Midbrain (tissue), 1 donor: ENCODE measurements at places on chromosomes 1 and 21.

DNA sequence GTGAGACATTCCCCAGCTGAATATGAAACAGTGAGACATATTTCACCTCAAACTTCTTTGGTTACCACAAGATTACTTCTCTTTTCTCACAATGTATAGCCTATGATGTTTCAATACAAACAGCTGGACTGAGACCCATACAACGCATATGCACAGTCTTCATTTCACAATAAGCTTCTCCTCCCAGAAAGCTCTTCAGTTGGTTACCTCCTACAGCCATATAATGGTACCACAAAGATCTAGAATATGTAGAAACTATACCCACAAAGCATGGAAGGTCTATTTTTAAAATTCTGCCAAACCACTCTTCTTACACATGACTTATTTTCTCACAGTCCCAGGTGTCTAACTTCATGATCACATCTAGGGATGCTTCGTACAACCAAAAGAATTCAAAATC, 70.8 kb downstream of the JAK1 start:
- no peak for DNase-seq

DNA sequence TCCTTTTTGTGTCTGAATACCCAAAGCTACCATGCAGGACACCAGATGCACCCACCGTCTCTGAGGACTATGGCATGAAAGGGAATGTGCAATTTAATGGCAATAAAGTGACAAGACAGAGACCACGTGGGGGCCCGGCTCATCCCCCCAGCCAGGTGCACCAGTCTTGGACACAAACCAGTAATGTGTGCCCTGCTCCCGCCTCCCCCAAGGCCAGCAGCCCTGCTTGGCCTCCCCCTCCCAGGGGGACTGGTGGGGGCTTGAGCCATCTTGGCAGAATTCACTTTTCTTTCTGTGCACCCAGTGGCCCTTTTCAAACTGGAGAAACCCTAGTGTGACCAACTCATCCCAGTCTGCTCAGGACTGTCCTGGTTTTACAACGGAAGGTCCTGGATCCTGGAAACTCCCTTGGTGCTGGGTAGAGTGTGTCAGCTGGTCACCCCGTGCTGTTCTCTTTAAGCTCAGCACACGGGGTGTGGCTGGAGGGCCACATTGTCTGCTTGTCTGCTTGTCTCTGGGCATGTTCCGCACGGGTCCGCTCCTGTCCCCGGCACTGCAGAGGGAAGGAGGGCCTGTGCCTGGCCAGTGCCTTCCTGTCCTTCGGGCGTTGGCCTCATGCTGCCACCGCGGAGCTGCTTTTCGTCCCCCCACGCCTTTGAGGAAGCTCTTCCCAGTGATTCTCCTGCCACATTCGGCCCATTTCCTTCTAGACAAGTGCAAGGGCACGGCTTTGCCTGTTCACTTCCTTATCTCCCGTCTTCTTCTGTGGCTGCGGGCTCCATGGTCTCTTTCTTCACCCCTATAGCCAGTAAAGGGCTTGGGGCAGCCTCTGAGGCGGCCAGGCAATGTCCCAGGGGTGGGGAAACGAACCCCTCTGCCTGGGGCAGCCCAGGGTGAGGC, 45.8 kb upstream of the TTC34 start:
- no peak for DNase-seq

GRCh38 chr1:248748211-248748610, 7.3 kb downstream of the LYPD8 start:
- DNase-seq: no peak

DNA sequence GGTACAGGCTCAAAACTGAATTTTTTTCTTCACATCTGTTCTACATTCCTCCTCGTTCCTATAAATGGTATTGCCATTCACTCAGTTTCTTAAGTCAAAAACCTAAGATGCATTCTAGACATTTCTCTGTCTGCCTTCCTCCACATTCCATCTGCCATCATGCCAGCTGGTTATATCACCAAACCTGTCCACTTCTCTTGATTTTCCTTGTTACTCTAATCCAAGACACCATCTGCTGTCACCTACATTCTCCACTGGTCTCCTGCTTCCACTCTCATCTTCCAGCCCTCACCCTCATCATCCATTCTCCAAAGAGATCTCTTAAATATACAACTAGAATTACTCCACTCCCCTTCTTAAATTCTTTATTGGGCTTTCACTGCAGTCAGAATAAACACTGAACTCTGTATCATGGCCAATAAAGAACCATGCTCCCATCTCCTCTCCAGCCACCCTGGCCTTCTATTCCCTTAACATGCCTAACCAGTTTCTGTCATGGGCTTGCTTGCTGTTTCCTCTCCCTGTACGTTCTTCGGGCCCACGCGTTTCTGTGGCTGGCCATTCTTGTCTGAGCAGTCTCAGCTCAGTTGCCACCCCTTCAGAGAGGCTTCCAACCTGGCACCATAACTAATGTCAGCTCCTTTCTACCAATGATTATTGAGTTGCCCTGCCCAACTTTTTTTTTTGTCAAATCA, 278.3 kb downstream of the ST6GALNAC3 start:
- DNase-seq: no peak

DNA sequence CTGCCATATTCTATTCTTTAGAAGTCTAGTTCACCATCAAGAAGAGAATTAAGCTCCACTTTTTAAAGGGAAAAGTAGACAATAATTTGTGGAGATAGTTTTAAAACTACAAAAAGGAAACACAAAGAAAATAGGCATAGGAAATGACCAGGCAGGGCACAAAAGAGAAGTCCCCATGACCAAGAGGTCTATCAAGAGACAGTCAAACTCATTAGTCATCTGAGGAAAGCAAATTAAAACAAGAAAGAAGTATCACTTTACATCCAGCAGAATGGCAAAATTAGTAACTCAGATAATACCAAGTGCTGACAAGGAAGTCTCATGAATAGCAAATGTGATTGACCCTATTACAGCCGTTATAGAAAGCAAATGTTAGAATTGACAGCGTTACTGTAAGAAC, 243.7 kb upstream of the SNX7 start:
- DNase-seq: no peak

DNA sequence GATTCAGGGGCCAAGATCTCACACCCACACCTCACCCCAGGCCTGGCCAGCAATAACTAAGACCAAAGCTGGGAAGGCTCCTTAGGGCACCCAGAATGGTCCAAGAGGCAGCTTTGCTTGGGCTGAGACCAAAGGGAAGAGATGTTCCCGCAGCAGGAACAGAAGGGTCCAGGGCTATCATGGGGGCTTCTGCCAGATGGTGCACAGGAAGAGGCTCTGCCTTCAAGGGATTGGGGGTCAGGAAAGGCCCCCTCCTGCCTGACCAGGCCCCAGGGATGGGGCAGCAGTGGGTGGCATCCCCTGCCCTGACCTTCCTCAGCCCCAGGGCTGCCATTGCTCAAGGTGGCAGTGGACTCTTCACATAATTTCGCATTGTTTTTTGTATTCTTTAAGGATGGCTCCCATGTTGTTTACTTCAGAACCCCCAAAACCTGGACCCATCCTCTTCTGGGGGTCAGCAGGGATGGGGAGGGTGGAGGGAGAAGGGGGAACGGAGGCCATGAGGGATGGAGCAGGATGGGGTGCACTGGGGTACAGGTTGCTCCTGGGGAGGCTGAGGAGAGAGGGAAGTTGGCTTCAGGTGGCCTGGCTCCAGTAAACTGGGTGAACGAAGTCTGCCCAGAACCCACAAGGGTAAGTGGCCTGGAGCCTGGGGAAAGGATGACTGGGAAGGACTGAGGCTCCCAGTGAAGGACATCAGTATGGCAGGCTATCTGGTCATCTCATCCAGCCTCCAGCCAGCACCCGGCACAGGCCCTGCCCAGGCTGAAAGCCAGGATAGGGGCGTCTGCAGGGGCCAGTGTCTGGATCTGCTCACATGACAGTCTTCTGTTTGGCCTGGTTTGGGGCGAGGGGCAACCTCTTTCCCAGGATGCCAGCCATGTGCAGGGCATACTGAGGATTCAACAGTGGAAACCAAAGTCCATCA, 2.6 kb upstream of the NADK start:
- no peak for DNase-seq

- DNase-seq: no peak
Measured at GRCh38 chr1:230427094-230427876, 1.2 kb upstream of the PGBD5 start.

DNA sequence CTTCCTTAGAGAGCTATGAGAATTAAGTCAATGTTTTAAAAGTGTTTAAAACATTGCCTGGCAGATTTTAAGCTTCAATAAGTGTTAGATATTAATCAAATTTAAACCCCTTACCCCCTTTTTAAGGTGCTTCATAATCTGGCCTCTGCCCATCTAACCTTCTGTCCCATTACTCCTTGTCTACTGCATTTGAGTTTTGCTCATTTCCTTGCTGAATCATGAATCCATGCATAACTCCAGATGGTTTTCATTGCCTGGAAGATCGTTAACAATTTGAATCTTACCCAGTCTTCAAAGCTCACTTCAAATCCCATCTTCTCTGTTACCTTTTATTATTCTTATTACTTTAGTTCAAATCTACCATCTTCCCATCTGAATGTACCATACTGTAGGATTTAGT, 4.6 kb downstream of the HJV start:
- no peak for DNase-seq

DNA sequence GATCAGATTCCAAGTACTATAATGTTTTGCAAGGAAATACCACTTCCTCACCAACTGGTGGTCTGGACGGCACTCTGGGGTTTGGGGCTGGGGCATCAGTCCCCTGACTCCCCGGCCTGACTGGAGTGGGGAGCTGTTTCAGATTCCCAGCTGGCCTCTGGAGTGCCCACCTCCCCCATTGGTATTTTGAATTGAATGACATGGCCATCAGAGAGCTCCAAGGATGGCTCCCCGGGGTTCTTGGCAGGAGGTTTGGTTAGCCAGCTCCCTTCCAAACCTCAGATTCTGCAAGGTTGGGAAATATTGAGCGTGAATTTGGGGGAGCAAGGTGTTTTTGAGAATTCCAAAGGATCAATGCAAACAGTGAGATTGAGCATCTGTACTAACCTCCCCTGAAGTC, 2.2 kb upstream of the INAVA start:
- DNase-seq: no peak

DNA sequence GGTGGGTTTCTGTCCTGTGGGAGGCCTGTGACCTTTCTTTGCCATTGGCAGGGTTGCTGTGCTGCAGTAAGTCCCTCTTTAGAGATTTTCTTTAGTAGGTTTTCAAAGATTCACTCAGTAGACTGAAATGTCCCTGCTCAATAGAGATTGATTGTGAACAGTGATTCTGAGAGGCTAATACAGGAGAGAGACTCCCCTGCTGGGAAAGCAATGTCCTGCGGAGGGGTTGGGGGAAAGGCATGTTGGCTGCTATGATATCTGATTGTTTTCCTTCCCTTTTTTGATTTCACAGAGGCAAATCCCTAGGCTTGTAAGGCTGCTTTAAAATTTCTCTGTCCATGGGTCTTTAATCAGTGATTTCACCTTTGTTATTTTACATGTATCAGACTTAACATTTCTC, 589.9 kb downstream of the ADGRL2 start:
- DNase-seq: no peak

DNA sequence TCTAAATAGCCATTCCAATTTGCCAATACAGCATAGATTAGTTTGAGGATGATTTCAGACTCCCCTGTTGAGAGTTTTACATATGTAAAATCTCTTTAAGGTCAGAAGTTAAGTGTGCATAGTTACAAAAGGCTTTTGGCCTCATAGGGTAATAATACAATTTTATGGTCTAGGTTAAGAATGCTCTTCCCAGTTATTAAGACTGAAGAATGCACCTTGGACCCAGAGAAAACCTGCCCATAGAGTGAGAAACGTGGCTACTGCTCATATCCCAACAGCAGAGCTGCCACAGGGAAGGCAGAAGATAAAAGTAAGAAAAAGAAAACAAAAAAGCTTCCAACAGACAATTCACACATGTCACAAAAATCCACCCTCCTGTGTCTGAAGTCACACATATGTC, 255.9 kb downstream of the LMO4 start:
- DNase-seq: no peak

DNA sequence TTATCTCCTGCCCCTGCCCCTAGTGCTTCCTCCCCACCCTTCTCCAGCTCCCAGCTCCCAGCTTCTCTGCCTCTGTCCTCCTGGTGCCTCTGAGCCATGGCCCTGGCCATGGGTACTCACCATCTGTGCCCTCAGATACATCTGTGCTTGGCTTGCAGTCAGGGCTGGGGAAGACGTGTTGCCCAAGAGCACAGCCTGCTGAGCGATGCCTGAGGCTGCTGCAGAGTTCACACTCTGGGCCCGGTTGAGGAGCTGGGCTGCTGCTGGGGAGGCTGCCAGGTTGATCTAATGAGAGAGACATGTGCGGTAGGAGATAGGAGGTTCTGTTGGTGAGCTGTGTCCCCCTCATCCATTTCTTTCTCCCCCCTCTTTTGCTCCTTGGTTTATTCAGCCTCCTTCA, 49.4 kb upstream of the A3GALT2 start:
- no peak for DNase-seq

- no peak for DNase-seq
Measured at GRCh38 chr1:31397360-31398095, 15.5 kb upstream of the SERINC2 start.

DNA sequence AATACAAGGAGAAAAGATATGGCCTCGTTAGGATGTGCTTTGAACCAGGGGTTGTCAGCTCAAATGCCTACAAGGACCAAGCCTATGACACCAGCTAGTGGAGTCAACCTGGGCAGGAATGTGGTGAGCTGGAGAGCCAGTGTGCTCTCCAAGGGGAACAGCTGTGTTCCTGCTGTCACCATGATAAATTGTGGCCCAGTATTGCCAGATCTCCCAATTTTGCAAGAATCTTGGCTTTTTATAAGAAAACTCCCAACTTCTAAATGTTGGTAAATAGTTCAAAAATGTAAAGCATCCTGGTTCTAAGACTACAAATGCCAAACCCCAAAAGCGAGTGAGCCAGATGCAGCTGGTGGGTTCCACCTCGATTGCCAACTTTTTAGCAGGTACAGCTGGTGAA, 391.1 kb downstream of the PLPP3 start:
- DNase-seq: no peak

GRCh38 chr1:25028907-25029599, 99.0 kb upstream of the RUNX3 start:
- no peak for DNase-seq

- no peak for DNase-seq
Measured at GRCh38 chr1:30008998-30009657, 714.3 kb downstream of the MATN1 start.

- DNase-seq: no peak
Measured at GRCh38 chr1:219405531-219406331, 207.2 kb downstream of the ZC3H11B start.

GRCh38 chr21:28487455-28488070, 505.1 kb downstream of the LTN1 start:
- DNase-seq: no peak

- DNase-seq: peak; percentile 56
Measured at GRCh38 chr1:215567491-215568298, 591 bp downstream of the KCTD3 start.

DNA sequence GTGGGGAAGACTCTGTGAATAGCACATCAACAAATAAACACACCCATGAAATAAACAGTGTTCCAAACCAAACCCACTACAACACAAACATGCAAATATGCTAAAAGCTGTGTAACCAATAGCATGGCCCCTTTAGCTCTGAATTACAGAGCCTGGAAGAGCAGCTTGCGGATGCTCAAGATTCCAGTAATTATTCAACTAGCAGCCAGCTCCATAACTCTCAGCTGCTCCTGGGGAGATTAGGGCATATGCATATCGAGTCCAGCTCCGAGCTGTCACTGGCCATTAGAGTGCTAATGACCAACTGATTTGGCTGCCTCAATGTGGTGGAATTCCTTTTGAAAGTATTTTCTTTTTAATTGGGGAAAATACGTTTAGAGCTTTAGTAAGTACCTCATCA, 207.1 kb downstream of the HHAT start:
- no peak for DNase-seq
